Stimulated activated CD4-positive, alpha-beta T cell treated with anti-CD3 and anti-CD28 coated beads, Interleukin-1b, Interleukin-23, amount 100 ng/mL, for 24 hours (primary cell): ENCODE measurements at places on chromosomes 1 and 21.

GRCh38 chr1:25566176-25566729 is 22.8 kb downstream of the LDLRAP1 start:
- no peak for DNase-seq

DNA sequence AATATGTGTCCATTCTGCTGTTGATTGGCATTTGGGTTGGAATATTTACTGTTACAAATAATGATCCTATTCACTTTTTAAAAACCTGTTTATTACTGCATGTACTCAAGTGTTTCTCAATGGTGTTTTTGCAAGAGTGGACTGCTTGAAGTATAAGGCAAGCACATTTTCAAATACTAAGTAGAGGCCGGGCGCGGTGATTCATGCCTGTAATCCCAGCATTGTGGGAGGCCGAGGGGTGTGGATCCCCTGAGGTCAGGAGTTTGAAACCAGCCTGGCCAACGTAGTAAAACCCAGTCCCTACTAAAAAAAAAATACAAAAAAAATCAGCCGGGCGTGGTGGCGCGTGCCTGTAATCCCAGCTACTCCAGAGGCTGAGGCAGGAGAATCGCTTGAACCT is 276.9 kb upstream of the ADGRL4 start:
- no peak for DNase-seq

GRCh38 chr21:32406405-32406804 is 6.1 kb upstream of the EVA1C start:
- no peak for DNase-seq

DNA sequence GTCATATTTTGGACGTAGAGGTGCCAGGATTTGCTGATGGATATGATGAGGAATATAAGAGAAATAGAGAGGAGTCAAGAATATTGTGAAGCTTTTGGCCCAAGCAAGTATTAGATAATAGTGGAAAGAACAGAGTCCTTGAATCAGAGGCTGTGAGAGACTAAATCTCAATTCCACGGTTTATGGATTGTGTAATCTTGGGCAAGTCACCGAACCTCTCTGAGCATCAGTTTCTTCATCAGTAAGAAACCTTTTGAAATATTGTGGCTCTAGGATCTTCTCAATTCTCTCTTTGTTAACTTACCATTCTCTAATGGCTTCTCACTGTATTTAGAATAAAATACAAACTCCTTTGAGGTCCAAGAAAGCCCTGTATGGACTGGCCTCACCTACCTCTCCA is 77.6 kb downstream of the RPS6KA1 start:
- DNase-seq: no peak

- DNase-seq: peak; percentile 16
Measured at GRCh38 chr1:207997486-207998268, 86.8 kb upstream of the CD34 start.

DNA sequence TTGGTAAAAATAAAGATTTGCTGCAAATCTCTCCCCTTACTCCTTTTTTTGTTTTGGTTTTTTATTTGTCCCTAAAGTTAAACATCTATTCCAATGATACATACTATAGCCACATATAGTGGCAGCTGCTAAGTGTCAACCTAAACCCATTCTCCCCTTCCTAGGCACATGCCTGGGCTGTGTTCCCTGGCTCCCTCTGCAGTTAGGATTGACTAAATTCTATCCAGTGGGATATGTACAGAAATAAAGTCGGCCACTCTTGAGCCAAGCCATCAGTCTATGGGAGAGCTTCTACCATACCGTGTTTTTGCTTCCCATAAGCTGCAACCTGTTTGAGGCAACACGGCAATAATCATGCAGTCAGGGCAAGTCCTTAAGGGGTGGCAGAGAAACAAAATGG is 23.6 kb downstream of the MCOLN3 start:
- no peak for DNase-seq

DNA sequence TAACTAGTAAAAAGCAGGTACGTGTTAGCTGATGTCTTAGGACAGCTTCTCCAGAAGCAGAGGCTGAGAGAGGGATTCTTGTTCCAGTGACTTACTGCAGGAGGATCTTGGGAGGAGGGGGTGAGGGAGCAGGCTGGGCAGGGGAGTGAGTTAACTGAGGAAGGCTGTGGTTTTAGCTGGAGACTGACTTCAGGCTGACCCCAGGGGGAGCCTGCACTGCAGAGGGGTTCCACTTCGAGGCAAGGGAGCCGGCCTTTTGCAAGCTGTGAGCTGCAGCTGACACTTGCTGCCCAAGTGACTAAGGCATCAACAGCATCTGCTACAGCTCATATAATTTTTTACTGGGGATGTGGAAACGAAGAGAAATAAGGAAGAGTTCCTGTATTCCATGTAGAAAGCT is 50.4 kb upstream of the SOD1 start:
- DNase-seq: no peak

DNA sequence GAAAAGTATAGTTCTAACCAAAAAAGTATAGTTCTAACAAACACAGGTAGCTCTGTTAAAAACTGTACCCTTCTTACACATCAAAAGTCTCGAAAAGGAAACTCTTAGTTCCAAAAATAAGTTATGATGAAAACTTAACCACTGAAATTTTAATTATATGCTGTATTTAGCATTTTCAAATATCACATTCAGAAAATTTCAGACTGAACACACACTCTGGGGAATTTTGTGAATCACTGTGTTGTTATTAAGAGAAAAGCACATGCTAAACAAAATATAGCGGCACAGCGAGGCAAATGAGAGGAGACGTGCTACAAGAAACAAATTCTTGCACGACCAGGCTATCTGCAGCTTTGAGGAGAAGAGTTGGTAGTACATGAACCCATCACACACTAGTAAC is 30.4 kb downstream of the VAV3 start:
- DNase-seq: no peak

- DNase-seq: peak; percentile 14
Measured at GRCh38 chr1:46533179-46533864, 18.1 kb downstream of the KNCN start.

DNA sequence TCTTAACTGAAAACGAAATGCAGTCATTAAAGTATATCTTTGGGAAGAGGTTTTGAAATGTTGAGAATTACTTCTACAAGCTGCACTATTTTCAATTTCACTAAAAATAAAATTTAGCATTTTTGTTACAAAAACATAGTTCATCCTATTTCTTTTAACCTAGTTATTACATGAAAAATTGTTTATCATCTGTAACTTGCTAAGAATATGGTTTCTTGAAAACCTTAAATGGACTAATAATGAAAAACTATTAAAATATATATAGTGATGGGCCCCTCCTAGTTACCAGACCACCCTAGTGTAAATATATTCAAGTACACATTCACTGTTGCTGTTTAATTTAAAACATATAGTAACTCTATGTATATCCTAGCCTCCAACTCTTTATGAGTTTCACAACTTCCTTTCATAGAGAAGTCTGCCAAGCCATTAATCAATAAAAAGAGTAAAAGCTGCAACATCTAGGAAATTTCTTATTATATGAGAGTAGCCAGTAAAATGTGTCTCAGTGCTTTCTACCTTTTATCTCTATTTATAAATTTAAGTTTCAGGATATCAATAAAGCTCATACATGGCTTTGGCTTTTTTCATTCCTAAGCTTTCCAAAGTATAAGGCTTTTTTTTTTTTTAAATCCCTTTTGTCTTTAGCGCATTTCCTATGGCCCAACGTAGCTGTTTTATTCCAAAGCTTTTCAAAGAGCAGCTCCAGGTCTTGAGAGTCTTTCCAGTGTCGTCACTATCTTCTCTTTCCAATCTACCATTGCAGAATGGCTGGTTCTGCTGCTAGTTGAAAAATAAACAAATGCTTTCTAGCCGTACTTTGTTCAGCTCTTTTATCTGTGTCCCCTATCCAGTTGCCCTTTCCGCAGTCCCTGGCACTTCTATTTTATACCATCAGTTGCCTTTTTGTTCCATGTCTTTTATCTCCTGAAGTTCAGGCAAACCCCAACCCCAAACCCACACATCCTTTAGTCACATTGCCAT is 6.5 kb downstream of the IRF2BP2 start:
- DNase-seq: no peak

- no peak for DNase-seq
Measured at GRCh38 chr21:30942192-30942591, 60.8 kb upstream of the KRTAP11-1 start.

GRCh38 chr1:24294228-24294672 is 24.9 kb upstream of the GRHL3 start:
- no peak for DNase-seq
